ENCODE measurements at places on chromosomes 3 and 15.

DNA sequence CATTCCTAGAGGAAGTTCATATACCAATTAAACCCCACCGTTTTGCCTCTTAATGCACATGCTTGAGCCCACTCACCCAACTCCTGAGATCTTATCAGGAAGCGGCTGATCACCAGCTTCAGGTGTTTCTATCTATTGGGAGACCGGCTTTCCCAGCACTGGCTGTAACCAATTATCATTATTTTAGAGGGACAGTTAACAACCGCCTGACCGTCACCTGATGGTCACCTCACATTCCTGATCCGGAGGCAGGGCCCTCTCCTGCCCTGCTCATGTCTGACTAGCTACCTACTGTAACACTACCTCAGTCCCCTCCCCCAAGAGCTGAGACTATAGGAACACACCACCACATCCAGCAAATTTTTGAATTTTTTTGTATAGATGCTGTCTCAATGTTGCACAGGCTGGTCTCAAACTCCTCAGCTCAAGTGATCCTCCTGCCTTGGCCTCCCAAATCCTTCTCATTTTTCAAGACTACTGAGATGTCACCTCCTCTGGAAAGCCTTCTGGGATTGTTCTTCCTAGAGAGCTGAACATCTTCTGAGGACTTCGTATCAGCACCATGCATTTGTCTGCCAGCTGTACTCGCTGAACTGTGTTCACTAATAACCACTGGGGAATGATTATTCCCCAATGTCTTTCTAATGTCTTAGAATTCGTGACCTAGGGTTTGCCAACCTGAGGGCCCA is 84.8 kb downstream of the LSM3 start:
- no peak for DNase-seq

- no peak for DNase-seq
Observed at GRCh38 chr15:63054985-63055384, 12.4 kb downstream of the TPM1 start.

DNA sequence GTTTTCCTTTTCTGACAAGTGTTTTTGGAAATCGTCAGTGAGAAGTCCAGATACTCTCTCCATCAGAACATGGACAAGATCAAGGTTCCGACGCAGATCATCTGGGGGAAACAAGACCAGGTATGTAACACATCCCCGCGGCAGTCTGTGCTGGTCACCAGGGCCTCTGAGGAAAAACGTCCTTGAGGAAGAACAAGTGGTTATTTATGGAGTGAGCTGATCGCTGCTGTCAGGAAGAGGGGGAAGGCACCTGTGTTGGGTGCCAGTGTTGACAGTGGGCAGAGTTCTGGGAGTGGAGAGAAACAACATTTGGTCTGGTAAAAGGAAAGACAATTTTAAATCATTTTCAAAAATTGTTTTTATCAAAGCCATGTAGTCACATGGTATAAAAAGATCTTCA is 20.7 kb upstream of the RPP14 start:
- no peak for DNase-seq

DNA sequence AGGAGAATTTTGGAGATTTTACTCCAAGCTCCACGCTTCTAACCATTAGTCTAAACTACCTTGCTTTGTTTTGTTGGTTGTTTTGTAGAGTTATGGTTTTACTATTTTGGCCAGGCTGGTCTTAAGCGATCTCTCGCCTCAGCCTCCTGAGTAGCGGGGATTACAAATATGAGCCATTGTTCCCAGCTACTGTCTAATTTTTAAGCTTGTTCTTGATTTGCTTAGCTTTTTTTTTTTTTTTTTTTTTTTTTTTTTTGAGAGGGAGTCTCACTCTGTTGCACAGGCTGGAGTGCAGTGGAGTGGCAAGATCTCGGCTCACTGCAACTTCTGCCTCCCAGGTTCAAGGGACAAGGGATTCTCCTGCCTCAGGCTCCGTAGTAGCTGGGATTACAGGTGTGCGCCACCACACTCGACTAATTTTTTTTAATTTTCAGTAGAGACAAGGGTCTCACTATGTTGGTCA is 28.5 kb downstream of the EFCAB12 start:
- DNase-seq: no peak

DNA sequence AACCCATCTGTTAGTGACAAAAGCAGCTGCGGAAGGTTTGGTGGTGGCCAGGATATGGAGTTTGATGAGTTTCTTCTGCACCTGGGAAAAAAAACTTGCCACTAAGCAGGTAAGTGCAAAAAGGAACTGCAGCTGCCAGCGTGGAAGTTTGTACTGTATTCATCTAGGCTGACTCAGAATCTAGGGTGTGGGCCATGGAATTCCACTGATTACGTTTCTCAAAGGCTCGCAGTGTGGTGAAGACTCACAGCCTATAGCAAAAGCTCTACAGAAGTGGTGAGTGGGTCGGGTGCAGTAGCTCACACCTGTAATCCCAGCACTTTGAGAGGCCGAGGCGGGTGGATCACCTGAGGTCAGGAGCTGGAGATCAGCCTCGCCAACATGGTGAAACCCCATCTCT is 334.6 kb upstream of the GRM7 start:
- DNase-seq: no peak

- no peak for DNase-seq
Observed at GRCh38 chr3:3848923-3849275, 49.7 kb downstream of the LRRN1 start.

DNA sequence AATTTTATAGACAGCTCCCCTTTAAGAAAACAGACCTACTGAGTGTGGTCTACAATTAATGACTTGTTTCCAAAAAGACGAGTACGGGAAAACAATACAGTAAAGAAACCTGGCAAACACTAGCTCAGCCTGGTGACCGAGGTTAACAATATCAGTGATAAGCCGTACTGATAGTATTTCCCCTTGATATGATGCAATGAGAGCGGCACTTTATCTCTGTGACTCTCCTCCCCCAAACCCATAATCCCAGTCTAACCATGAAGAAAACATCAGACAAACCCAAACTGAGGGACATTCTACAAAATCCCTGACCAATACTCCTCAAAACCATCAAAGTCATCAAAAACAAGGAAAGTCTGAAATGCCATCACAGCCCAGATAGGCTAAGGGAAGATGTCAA is 8.2 kb downstream of the DENND4A start:
- DNase-seq: no peak

- no peak for DNase-seq
Observed at GRCh38 chr15:95249524-95249923, 1018.2 kb downstream of the MCTP2 start.

- no peak for DNase-seq
Observed at GRCh38 chr3:13249664-13250390, 170.3 kb downstream of the NUP210 start.

DNA sequence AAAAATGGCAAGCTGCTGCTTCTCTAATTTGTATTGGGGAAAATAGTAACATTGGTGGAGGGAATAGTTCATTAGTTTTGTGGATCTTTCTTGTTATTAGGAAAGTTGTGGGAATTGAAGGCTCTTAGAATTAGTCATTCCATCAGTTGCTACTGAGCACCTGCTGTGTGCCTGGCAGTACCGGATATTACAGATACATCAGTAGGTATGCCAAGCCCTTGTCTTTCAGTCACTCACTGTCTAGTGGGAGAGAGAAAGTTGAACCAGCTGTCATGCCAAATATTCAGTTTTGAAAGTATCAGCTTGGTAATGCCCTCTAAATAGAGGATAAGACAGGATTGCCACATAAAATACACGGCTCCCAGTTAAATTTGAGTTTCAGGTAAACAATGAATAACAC is 32.5 kb downstream of the IGSF10 start:
- DNase-seq: no peak

- no peak for DNase-seq
Observed at GRCh38 chr3:184259396-184259877, 1.9 kb downstream of the CAMK2N2 start.

GRCh38 chr3:193564012-193564411 is 9.3 kb upstream of the ATP13A4 start:
- DNase-seq: no peak

GRCh38 chr3:27456554-27456953 is 27.6 kb downstream of the SLC4A7 start:
- DNase-seq: no peak

- no peak for DNase-seq
Observed at GRCh38 chr3:36843065-36844051, 79.0 kb upstream of the DCLK3 start.

DNA sequence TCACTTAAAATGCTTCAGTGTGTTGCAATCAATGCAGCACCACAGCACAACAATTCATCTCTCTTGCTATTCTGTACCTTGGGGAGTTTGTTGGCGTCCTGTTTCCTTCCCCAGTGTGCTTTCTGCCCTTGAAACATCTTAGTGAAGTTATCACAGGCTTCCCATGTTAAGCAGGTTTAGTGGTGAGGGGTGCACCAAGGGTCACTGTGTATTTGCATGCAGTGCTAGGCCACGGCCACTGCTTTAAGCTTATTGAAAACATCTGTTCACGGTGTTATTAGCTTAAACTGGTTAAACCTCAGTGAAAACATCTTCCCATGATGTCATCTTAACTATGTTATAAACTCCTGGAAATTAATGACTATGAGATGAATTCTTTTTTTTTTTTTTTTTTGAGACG is 217.3 kb upstream of the GOLIM4 start:
- no peak for DNase-seq

DNA sequence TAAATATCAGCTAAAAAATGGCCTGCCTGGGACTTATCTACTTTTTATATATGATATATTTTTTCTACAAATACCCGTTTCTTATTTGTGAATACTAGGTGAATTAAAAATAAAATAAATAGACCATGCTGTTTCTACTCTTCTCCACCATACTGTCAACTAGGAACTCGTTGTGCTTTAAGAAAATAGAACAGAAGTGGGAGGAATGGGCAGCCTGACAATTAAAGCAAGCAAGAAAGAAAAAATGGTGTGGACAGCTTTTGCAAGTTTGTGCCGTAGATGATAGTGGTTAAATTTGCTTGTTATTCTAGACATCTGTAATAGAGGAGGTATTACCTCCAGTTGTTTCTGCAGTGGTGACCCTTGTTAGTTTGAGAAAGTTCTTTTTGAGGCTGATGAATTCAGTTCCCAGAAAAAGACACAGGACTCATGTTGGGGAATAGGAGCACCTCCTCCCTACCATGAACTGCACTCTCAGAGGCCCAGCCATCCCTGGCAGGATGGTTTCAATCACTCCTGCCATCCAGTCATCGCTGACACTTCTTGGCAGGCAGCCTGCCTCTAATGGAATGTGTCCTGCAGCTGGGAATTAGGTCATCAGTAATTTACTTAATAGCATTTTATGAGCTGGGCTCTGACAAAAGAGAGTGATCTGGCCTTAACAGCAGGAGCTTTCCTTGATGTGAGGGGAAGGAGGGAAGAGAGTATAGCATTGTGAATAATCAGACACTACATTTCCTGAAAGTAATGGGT is 105.0 kb upstream of the GAP43 start:
- no peak for DNase-seq

DNA sequence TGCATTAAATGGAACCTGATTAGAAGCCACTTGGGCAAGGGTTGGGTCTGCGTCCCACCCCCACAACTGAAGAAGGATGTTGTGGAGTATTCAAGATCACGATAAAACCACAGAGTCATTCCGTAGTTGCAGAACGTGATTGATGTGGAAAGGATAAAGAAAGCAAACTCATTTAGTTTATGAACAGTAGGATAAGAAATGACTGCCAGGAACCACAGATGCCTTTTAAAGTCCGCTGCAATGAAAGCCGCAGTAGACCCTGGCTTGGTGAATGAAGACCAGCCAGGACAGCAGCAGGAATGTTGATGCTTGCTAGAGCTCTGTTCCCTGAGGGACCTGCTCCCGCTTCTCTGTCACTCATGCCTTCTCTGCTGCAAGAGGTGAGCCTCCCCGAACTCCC is 111.5 kb downstream of the GABRG3 start:
- DNase-seq: no peak

- DNase-seq: no peak
Observed at GRCh38 chr3:101131767-101132166, 138.5 kb upstream of the ABI3BP start.

DNA sequence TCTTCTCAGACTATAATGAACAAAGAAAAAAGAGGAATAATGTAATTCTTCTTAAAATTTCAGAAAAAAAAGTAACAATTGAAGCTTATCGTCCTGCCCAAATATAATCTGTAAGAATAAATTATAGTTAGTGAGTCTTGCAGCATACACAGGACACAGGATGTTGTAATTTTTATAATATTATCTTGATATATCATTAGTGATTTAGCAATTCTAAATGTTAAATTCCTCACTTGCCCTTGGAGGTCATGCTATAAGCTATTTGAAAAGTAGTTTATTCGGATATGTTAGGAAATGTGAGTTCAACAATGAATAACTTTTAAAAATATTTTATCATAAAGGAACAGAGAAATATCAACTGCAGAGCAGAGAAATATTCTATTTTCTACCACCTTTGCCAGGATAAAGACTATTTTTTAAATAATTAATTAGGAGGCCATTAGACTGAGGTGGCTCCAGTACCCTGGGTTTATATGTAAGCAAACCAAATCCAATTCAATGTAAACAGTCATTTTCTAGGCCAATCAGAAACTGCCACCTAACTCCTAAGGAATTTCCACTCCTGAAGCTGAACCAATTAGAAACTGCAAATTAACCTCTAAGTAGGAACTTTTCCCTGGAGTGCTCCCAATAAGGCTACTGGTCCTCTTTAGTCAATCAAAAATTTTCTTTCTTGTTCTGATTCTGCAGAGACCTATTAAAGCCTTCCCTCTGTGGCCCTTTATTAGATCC is 1109.3 kb downstream of the ROBO2 start:
- DNase-seq: no peak

DNA sequence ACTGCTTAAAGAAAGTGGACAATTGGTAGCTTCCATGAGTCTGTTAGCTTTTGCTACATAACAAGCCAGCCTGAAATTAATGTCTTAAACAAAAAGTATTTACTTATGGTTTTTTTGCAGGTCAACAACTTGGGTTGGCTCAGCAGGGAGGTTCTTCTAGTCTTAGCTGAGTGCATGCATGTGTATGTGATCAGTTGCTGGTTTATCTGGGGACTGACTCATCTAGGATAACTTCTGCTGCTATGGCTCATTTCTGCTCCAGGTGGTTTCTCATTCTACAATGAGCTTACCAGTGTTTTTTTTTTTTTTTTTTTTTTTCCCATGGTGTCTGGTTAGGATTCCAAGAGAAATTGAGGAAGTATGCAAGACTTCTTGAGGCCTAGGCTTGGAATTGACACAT is 244.7 kb downstream of the NSUN3 start:
- DNase-seq: no peak

DNA sequence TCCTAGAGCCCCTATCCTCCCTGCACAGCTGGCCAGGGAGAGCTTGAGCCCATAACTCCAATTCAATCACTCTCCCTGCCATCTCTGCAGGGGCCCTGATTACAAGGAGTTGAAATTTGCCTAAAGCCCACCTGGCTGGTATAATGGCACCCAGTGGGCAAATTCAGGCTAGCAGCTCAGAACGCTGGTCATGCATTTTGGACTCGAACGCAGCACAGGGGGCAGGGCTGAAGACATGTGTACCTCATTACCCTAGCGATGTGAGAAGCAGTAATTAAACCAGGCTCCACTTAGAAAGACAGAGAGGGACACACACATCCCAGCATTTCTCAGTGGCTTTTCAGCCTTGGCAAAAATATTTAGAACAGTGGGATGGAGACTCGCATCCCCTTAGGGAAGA is 3.2 kb downstream of the INSYN1 start:
- DNase-seq: no peak

- no peak for DNase-seq
Observed at GRCh38 chr3:2106438-2106837, 7.8 kb downstream of the CNTN4 start.

- DNase-seq: no peak
Observed at GRCh38 chr3:191592105-191592504, 131.1 kb downstream of the PYDC2 start.

- DNase-seq: no peak
Observed at GRCh38 chr15:87686841-87687522, 569.6 kb downstream of the NTRK3 start.

All from stimulated activated CD4-positive, alpha-beta T cell treated with anti-CD3 and anti-CD28 coated beads, Interleukin-15, amount 100 ng/mL, for 1 hour (primary cell).